Mesothelial cell of epicardium (in vitro differentiated cells): ENCODE measurements at places on chromosomes 4 and X. TPM values are rescaled to one million over a fixed set of nuclear protein-coding genes. Genes with fewer than 3 reads are reported as not detected.

GRCh38 chr4:2083116-2083825 lies 24.1 kb downstream of the NAT8L start:
- no peak overlapping the region for H3K27ac ChIP-seq
- no peak overlapping the region for H3K4me3 ChIP-seq
- H3K27me3 ChIP-seq: peaks cover 2% of the 10 kb centered on the region
- no peaks in the 10 kb centered on the region for H3K4me1 ChIP-seq

The TENM3 gene
- total RNA-seq: 104 to 107 TPM (median 106 TPM) in 3 replicates

The UGT2B17 gene
- not detected in 3 replicates for total RNA-seq

GRCh38 chrX:1576201-1576992 lies 15.0 kb upstream of the AKAP17A start:
- H3K36me3 ChIP-seq: no peaks in the 10 kb centered on the region
- no peak overlapping the region for H3K27ac ChIP-seq
- H3K4me3 ChIP-seq: no peak overlapping the region
- no peak for DNase-seq

The SPANXA1 gene
- total RNA-seq: not detected in 3 replicates

- no peak overlapping the region for H3K4me3 ChIP-seq
- H3K36me3 ChIP-seq: no peaks in the 10 kb centered on the region
- H3K27me3 ChIP-seq: no peaks in the 10 kb centered on the region
- no peak overlapping the region for H3K27ac ChIP-seq
- no peaks in the 10 kb centered on the region for H3K4me1 ChIP-seq
- DNase-seq: no peak
Measured at GRCh38 chr4:133483600-133484246, 334.6 kb downstream of the PCDH10 start.

The YTHDC1 gene
- total RNA-seq: 137 to 146 TPM (median 146 TPM) in 3 replicates

- H3K36me3 ChIP-seq: no peaks in the 10 kb centered on the region
- no peak overlapping the region for H3K4me3 ChIP-seq
- H3K27ac ChIP-seq: no peak overlapping the region
- H3K4me1 ChIP-seq: no peaks in the 10 kb centered on the region
- DNase-seq: no peak
- H3K27me3 ChIP-seq: no peaks in the 10 kb centered on the region
Measured at GRCh38 chrX:9087271-9088040, 53.5 kb upstream of the FAM9B start.
